Right lung (tissue), 10 donors: ENCODE measurements at places on chromosomes 2 and 18.

DNA sequence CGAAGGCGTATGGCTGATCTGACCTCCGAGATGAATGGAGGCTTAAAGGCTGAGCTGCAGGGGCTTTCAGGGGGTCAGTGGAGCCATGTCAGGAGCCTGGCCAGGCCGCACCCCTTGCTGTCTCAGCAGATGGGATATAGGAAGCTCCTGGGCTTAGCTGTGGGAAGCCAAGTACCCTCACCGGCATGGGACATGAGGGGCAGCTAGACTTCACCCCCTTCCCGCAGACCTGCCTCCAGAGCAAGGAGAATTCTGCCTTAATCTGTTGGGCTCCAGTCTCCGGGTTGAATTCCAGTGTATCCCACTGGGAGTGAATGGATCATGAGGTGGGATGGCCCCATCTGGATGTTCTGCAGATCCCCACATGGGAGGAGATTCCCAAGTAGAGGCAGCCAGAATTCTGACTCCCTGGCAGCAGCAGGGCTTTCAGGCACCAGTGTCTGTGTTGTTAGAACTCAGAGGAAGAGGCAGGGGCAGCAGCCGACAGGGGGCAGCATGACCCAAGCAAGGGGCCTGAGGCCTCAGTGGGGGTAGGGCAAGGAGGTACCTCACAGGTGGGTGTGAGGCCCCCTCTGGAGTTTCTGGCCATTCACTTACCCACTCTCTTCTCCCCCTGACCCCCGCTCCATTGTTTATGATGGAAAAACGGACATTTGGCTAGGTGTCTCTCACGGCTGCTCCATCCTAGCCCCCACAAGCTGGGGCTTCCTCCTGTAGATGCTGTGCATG, 19.1 kb downstream of the CAPG start:
- no peak for DNase-seq

- no peak for DNase-seq
Measured at GRCh38 chr2:106076941-106077340, 117.2 kb downstream of the UXS1 start.

DNA sequence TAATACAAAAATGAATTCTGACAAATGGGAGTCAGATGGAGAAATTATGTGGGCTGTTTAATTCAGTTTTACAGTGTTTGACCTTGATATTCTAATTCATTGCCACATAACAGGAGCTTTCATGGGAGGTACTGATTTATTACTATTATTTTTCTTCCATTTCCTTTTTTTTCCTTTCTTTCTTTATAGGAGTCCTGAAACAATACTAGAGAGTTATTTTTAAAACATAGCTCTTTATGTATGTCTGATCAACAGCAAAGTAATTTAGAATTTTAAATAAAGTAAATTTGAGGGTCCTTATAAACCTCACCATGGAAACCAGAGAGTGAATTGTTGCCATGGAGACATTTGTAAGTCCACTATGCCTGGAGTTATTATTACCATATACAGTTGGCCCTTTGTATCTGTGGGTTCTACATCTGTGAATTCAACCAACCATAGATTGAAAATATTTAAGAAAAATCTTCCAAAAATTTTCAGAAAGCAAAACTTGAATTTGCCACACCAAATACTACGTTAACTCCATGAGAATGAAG, 40.9 kb upstream of the PPP4R1 start:
- no peak for DNase-seq

DNA sequence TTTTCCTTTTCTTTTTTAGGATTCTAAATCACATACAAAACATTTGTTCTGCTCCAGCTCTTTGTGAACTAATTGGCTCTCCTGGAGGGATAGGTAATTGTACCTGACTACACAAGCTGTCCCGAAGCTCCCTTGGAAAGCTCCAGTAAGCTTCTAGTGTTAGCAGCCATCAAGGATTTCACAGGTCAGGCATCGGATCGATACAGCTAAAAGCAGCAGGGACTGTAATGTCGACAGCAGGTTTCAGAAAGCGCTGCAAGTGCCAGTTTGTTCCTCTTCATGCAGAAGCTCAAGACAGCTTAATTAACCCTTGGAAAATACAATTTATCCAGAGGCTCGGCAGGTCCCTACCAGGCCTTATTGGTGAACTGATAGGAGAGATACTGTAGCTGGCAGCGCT, 87.2 kb upstream of the VRK2 start:
- no peak for DNase-seq

GRCh38 chr2:103276869-103277268, 515.0 kb downstream of the TMEM182 start:
- no peak for DNase-seq

GRCh38 chr2:224369028-224369632, 32.8 kb downstream of the FAM124B start:
- no peak for DNase-seq

- no peak for DNase-seq
Measured at GRCh38 chr2:203909974-203910373, 26.6 kb upstream of the ICOS start.

GRCh38 chr18:72336786-72337185, 207.4 kb downstream of the CBLN2 start:
- DNase-seq, result no peak

GRCh38 chr18:63784787-63785452, 9.7 kb downstream of the SERPINB7 start:
- DNase-seq, result no peak

GRCh38 chr2:207747653-207748560, 21.8 kb downstream of the FZD5 start:
- no peak for DNase-seq

DNA sequence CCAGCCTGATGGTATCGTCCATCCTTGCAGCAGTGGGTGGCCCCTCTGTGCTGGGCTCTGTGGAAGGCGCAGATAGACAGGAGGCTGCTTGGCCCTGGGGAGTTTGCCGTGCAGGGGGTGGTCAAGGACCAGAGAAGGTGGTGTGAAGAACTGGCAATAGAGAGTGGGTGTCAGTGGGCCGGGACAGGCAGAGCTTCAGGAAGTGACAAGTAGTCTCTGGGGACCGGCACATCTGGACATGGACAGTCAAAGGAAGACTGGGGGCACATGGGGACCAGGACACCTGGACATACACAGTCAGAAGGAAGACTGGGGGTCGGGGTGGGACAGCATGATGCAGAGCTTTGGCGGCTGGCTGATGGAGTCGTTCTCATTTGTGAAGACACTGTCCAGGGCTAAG, 335.9 kb downstream of the AGAP1 start:
- no peak for DNase-seq

DNA sequence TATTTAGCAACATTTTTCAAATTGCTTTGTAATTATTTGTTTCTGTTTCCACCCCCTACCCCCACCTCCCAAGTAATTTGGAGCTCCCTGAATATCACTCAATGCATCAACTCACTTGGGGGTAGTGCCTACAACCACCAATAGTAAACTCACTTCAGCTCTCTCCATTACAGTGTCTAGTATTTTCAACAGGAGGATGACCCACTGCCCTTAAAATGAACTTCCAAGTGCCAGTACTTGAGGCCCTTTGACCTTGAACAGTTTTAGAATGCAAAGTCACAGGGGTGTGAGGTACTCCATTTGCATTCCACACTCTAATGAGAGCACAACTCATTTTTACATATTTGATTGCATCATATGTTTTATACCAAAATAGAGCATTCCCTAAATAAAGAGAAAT, 523.0 kb downstream of the ERBB4 start:
- DNase-seq, result no peak
